ENCODE measurements at places on chromosomes 2 and 18.

- DNase-seq, result no peak
Measured at GRCh38 chr2:210533389-210533788, 23.0 kb upstream of the CPS1 start.

DNA sequence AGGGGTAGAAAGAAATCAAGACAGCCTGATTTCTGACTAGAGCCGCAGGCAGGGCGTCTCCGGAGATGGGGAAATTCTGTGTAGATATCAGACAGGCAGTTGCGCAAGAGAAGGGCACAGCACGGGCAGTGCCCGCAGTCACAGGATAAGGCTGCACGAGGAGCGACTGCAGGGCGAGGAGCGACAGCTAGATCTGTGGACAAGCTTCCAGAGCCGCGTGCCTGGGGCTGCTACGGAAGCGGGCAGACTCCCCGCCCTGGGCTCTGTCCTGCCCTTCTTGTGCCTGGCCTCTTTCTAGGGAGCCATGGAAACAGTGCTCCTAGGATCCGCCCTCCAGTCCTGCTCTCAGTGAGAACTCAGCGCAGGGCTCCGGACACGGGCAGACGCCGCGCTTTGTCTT, 12.6 kb downstream of the MC5R start:
- DNase-seq, result no peak

GRCh38 chr2:219728991-219729487, 101.6 kb downstream of the SLC4A3 start:
- no peak for DNase-seq

- DNase-seq, result no peak
Measured at GRCh38 chr18:58599106-58599505, 29.8 kb downstream of the ALPK2 start.

GRCh38 chr2:159506764-159507440, 109.4 kb downstream of the BAZ2B start:
- DNase-seq, result no peak

GRCh38 chr2:11985817-11986566, 239.6 kb downstream of the LPIN1 start:
- no peak for DNase-seq

DNA sequence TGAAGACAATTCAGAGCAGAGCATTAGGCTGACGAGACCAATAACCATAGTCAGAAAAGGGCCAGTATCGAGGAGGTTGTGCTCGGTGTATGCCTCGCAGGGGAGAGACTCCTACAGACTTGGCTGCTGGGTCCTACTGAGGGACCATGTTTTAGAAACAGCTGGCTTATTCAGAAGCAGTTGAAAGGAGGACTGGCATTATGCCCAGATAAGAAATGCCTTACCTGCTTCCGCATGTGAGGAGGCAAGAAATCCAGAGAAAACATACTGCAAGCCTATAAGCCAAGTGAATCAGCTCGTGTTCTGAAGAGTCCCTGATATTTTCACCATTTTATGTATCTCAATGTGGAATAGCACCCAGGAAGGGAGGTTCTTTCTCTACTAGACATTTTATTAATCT, 434.7 kb downstream of the GRB14 start:
- no peak for DNase-seq

All from NCI-H2081 treated with DMSO at 0.1 percent for 48 hours (cell line).